ENCODE measurements at places on chromosomes 2 and 18.

- peak; percentile 93 for DNase-seq
Observed at GRCh38 chr18:77127769-77128671, 4.6 kb downstream of the MBP start.

GRCh38 chr2:240208631-240209211 is 68.3 kb upstream of the OTOS start:
- no peak for DNase-seq

GRCh38 chr2:915979-916378 is 34.7 kb upstream of the SNTG2 start:
- DNase-seq: no peak

DNA sequence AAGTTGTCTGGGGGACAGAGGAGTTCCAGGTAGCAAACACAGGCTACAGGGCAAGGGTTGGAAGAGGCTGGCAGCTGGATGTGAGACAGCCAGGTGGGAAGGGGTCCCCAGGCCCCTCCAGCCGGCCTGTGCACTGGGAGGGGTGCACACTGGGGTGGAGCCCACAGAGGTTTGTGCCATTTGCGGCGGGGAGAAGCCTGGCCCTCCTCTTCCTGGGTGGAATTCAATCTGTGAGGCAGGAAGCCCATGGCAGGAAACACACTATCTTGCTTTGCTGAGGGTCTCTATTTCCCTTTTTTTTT is 63.3 kb downstream of the PXDN start:
- no peak for DNase-seq

DNA sequence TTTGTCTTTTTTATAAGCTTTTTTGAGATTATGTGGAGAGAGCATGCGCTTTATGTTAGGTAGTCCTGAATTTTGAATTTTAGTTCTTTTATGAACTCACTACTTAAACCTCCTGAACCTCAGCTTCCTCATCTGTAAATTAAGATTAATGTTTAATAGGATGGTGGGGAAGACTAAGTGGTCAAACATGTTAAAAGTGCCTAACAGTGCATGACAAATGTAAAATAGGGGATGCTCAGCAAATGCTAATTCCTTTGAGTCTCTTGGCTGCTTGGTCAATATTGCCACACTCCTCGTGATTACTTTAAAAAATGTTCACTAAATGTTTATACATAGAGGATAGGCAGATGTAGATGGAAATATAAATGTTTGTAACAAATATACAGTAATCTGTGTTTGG is 6.8 kb downstream of the BIRC6 start:
- DNase-seq: no peak

GRCh38 chr2:211722928-211723327 is 815.7 kb downstream of the ERBB4 start:
- no peak for DNase-seq

GRCh38 chr18:45384962-45385315 is 230.3 kb upstream of the SLC14A2 start:
- no peak for DNase-seq

GRCh38 chr2:85766229-85766628 is 12.4 kb downstream of the ATOH8 start:
- DNase-seq: no peak

DNA sequence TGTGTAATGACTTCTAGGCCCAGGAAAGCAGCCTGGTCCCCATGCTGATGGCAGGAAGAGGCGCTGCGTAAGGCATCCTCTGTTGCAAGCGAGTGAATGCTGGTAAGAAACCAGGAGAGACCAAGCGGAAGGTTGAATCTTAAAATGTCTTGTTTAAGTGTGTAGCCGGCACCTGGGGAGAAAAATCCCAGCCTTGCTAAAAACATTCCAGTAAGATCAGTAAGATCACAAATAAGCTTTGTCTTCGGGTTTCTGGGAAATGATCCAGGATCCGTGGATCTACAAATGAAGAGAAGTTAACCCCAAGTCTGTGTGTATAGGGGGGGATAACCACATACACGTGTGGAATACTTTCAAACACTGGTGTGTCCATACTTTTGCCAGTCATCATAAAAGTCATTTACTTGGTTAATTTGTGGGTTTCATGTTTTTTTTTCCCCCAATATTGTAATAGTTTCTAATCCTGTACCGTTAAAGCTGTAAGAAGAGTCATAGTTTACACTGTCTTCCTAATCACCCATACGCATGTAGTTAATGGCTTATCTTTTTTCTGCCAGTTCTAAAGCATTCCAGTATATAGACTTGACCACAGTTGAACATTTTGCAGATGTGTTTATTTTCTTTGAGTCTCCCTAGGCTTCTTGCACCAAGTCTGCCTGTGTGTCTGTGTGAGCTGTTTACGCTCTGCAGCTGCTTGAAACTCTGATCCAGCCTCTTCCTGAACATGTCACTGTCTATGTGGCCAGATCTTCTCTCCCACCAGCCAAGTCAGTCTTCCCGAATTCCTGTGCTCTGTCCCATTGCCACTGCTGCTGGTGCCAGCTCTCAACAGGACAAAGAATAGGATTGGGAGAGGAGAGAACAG is 135.9 kb upstream of the ARL4C start:
- no peak for DNase-seq
